ENCODE measurements at places on chromosomes 2 and 18.

GRCh38 chr18:57230861-57231585 lies 84.1 kb downstream of the BOD1L2 start:
- no peaks in the 10 kb centered on the region for H3K27me3 ChIP-seq
- H3K36me3 ChIP-seq: no peaks in the 10 kb centered on the region
- H3K4me3 ChIP-seq: no peak overlapping the region
- H3K27ac ChIP-seq: no peak overlapping the region
- no peaks in the 10 kb centered on the region for H3K4me1 ChIP-seq

GRCh38 chr18:8051453-8051852 lies 484.3 kb downstream of the PTPRM start:
- H3K36me3 ChIP-seq: no peaks in the 10 kb centered on the region
- H3K27me3 ChIP-seq: no peaks in the 10 kb centered on the region
- no peaks in the 10 kb centered on the region for H3K4me1 ChIP-seq
- no peak overlapping the region for H3K27ac ChIP-seq

- DNase-seq: no peak
- no peaks in the 10 kb centered on the region for H3K27me3 ChIP-seq
- H3K27ac ChIP-seq: no peak overlapping the region
- H3K36me3 ChIP-seq: no peaks in the 10 kb centered on the region
Observed at GRCh38 chr18:56545464-56545863, 92.9 kb downstream of the TXNL1 start.

GRCh38 chr2:128379021-128380015 lies 60.6 kb upstream of the HS6ST1 start:
- DNase-seq: peak; percentile 54
- H3K27ac ChIP-seq: peak overlapping the region; percentile 89
- no peaks in the 10 kb centered on the region for H3K27me3 ChIP-seq
- peaks cover 10% of the 10 kb centered on the region for H3K4me1 ChIP-seq
- H3K36me3 ChIP-seq: no peaks in the 10 kb centered on the region

- no peak overlapping the region for H3K27ac ChIP-seq
- H3K4me3 ChIP-seq: no peak overlapping the region
- no peaks in the 10 kb centered on the region for H3K4me1 ChIP-seq
- no peaks in the 10 kb centered on the region for H3K27me3 ChIP-seq
- no peak for DNase-seq
- H3K36me3 ChIP-seq: no peaks in the 10 kb centered on the region
Observed at GRCh38 chr2:18406219-18406618, 154.2 kb downstream of the RDH14 start.

GRCh38 chr2:173021939-173022371 lies 53.7 kb upstream of the MAP3K20 start:
- no peaks in the 10 kb centered on the region for H3K36me3 ChIP-seq
- no peaks in the 10 kb centered on the region for H3K27me3 ChIP-seq
- DNase-seq: no peak
- H3K4me3 ChIP-seq: no peak overlapping the region
- H3K4me1 ChIP-seq: no peaks in the 10 kb centered on the region

- no peaks in the 10 kb centered on the region for H3K36me3 ChIP-seq
- no peak overlapping the region for H3K4me3 ChIP-seq
- no peak overlapping the region for H3K27ac ChIP-seq
- no peaks in the 10 kb centered on the region for H3K4me1 ChIP-seq
- DNase-seq: no peak
- H3K27me3 ChIP-seq: peaks cover 38% of the 10 kb centered on the region
Observed at GRCh38 chr2:232479341-232480200, 8.1 kb downstream of the ECEL1 start.

GRCh38 chr2:149145314-149146295 lies 107.1 kb downstream of the LYPD6B start:
- H3K36me3 ChIP-seq: no peaks in the 10 kb centered on the region
- H3K27ac ChIP-seq: no peak overlapping the region
- H3K27me3 ChIP-seq: no peaks in the 10 kb centered on the region
- no peaks in the 10 kb centered on the region for H3K4me1 ChIP-seq
- no peak for DNase-seq

- no peak overlapping the region for H3K27ac ChIP-seq
- no peaks in the 10 kb centered on the region for H3K36me3 ChIP-seq
- DNase-seq: no peak
- H3K27me3 ChIP-seq: no peaks in the 10 kb centered on the region
- H3K4me1 ChIP-seq: no peaks in the 10 kb centered on the region
- no peak overlapping the region for H3K4me3 ChIP-seq
Observed at GRCh38 chr2:125564471-125564870, 1091.5 kb upstream of the GYPC start.

GRCh38 chr18:32025744-32026143 lies 7.1 kb downstream of the RNF125 start:
- no peak for DNase-seq
- H3K27me3 ChIP-seq: no peaks in the 10 kb centered on the region
- H3K4me3 ChIP-seq: no peak overlapping the region
- H3K36me3 ChIP-seq: no peaks in the 10 kb centered on the region
- H3K4me1 ChIP-seq: no peaks in the 10 kb centered on the region

DNA sequence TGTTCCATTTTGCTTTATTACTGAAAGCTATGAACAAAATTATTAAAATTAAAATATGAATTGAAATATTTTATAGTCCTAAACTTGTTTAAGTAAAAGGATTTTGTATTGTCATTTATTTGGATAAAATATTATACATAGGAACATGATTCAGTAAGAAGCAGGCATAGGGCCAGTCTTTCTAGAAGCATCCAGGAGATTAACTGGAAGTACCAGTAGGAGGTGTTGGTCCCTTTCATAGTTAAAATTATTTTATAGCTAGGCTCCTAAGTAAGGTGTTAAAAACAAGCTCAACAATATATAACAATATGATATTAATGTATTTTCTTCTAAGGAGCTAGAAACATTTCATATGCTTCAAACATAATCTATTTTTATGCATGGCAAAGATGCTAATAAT lies 43.7 kb downstream of the FIGN start:
- H3K4me3 ChIP-seq: no peak overlapping the region
- no peaks in the 10 kb centered on the region for H3K27me3 ChIP-seq
- no peaks in the 10 kb centered on the region for H3K36me3 ChIP-seq

DNA sequence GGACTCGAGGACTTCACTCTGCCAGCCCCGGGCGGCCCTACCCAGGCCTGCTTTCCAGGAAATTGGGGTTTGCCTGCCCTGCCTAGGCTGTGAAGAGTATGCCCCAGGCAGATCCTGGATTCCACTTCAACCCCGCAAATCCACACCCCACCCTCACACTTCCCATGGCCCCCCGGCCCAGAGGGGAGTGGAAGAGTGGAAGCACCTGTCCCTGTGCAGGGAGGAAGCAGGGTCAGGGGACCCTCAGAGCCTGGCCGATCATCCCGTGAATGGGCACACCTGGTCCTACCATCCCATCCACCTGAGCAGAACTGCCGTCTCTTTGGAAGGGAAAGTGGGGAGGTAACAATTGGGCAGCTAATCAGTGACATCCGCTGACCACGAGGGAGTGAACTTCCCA lies 245.2 kb downstream of the EIPR1 start:
- no peak for DNase-seq
- H3K36me3 ChIP-seq: no peaks in the 10 kb centered on the region
- no peaks in the 10 kb centered on the region for H3K4me1 ChIP-seq
- no peak overlapping the region for H3K4me3 ChIP-seq
- H3K27me3 ChIP-seq: no peaks in the 10 kb centered on the region
- H3K27ac ChIP-seq: no peak overlapping the region

DNA sequence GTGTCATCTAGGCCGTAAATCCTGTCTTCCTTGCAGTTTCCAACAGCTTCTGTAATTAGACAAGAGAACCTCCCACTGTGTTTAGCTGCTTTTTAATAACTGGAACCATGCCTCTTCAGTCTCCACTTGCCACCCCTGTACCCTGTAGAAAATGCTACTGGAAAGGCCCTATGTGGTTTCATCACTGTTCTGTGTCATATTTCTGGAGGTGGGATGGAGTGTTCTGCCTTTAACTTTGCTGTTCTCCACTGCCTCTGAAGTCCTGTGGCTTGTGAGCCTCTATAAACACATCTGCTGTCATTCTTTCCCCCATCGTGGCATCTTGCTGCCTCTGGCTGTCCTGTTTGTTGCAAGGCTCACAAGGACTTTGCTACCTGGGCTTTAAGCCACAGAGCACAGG lies 17.9 kb downstream of the MGAT5 start:
- H3K4me3 ChIP-seq: no peak overlapping the region
- H3K27ac ChIP-seq: no peak overlapping the region
- H3K36me3 ChIP-seq: no peaks in the 10 kb centered on the region
- DNase-seq: no peak

GRCh38 chr2:675982-676646 lies 1.1 kb downstream of the TMEM18 start:
- no peaks in the 10 kb centered on the region for H3K27me3 ChIP-seq
- no peak for DNase-seq

GRCh38 chr2:118309946-118310680 lies 221.8 kb downstream of the INSIG2 start:
- H3K4me1 ChIP-seq: no peaks in the 10 kb centered on the region
- no peaks in the 10 kb centered on the region for H3K27me3 ChIP-seq
- H3K36me3 ChIP-seq: no peaks in the 10 kb centered on the region
- H3K27ac ChIP-seq: peak overlapping the region; percentile 52
- peak overlapping the region; percentile 75 for H3K4me3 ChIP-seq
- no peak for DNase-seq

- H3K36me3 ChIP-seq: no peaks in the 10 kb centered on the region
- H3K27me3 ChIP-seq: no peaks in the 10 kb centered on the region
- DNase-seq: no peak
- no peak overlapping the region for H3K4me3 ChIP-seq
Observed at GRCh38 chr2:74755386-74755785, 78.5 kb upstream of the HK2 start.

DNA sequence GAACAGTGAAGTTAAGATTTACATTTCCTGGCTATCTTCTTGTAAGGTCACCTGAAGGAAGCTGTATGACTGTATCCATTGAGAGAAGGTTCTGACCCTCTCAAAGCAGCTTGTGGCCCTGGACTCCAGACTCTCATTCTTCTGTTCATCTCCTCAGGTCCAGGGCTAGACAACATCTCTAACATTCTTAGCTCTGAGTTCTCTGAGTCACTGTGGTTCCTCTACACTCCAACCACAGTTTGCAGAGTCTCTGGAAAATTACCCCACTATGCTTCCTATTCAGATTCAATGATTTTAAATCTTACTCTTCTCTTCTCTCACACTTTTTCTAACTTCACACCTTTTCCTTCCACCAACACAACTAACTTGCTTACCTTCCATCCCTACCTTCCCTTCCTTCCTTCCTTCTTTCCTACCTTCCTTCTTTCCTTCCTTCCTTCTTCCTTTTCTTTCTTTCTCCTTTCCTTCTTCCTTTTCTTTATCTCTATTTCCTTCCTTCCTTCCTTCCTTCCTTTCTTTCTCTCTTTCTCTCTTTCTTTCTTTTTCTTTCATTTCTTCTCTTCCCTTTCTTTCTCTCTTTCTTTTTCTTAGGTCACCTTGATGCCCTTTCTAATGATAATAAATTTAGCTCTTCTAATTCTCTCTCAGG lies 824.3 kb upstream of the ZEB2 start:
- H3K27me3 ChIP-seq: no peaks in the 10 kb centered on the region
- H3K27ac ChIP-seq: no peak overlapping the region
- H3K36me3 ChIP-seq: no peaks in the 10 kb centered on the region
- DNase-seq: no peak
- no peaks in the 10 kb centered on the region for H3K4me1 ChIP-seq
- no peak overlapping the region for H3K4me3 ChIP-seq

DNA sequence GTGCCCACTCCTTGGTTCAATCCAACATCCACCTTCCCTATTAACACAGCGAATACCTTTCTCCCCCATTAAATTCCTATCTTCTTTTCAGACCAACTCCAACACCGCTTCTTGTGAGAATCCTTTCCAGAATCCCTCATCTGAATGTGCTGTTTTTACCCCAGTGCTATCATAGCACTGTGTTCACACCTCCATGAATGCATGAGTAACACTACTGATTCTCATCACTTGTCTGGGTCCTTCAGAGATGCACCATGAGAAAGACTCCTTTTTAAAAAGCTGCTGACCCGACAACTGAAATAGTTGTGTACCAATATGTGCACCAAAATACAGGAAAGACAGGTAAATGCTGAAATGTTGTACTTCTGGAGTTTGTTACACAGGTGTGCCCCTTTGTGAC lies 18.8 kb downstream of the MGAT4A start:
- no peaks in the 10 kb centered on the region for H3K27me3 ChIP-seq
- DNase-seq: no peak
- no peak overlapping the region for H3K27ac ChIP-seq

DNA sequence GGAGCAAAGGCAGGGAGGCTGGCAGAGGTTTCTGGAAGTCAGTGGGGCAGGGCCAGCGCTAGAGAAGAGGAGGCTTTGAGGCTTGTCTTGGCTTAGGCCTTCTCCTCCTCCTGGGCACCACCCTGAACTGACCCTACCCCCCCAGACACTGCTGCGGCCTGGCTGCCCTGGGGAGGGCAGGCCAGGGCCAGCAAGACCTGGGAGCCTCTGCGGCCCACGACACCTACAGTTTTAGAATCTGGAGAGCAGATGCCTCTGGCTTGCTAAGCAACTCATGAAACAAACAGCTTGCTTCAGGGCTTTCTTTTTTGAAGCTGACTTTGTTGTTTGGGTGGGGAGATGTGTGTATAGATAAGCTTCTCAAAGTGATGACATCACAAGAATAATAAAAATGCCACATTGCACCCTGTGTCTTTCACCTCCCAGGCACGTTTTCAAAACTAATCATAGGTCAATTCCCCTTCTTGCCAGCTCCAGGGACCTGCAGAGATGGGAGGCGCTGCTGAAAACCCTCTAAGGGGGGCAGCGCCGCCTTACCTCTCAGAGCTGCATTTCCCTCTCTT lies 46.2 kb upstream of the SMAD7 start:
- no peak for DNase-seq
- H3K27me3 ChIP-seq: no peaks in the 10 kb centered on the region
- peak overlapping the region; percentile 62 for H3K27ac ChIP-seq
- H3K4me1 ChIP-seq: peaks cover 5% of the 10 kb centered on the region

GRCh38 chr2:41026613-41027012 lies 574.7 kb upstream of the SLC8A1 start:
- H3K27ac ChIP-seq: no peak overlapping the region
- no peak for DNase-seq
- no peaks in the 10 kb centered on the region for H3K36me3 ChIP-seq
- no peaks in the 10 kb centered on the region for H3K4me1 ChIP-seq
- no peak overlapping the region for H3K4me3 ChIP-seq

- H3K4me1 ChIP-seq: peaks cover 6% of the 10 kb centered on the region
- no peaks in the 10 kb centered on the region for H3K36me3 ChIP-seq
- no peak overlapping the region for H3K4me3 ChIP-seq
- H3K27ac ChIP-seq: no peak overlapping the region
- DNase-seq: no peak
Observed at GRCh38 chr2:9335322-9335832, 88.0 kb downstream of the ITGB1BP1 start.

DNA sequence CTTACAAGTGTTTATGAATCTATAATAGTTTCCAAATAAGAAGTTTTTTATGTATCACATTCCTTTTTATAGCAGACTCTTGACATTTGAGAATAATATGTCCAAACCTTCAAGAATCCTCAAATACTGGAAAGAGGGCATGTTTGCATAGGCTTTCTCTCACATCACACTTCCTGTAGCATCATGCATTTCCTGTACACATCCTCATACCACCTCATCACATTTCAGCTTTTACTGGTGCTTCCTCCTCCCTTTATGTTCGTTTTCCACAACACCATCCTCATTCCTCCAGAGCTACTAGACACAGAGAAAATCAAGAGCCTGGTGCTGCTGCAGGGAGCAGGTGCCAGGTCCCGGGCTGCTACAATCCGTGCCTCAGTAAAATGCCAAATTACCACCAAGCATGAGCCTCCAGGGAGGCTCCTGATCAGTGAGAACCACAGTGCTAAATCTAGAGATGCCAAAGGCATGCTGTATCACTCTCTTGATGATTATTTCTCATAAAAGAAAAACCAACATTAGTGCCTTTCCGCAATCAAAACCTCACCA lies 137.7 kb upstream of the CYP1B1 start:
- H3K36me3 ChIP-seq: no peaks in the 10 kb centered on the region
- H3K27ac ChIP-seq: no peak overlapping the region
- H3K4me3 ChIP-seq: no peak overlapping the region
- H3K27me3 ChIP-seq: no peaks in the 10 kb centered on the region
- DNase-seq: no peak
- H3K4me1 ChIP-seq: no peaks in the 10 kb centered on the region
